CD8-positive, alpha-beta T cell (primary cell): ENCODE measurements at places on chromosomes 3 and 15. TPM values are rescaled to one million over a fixed set of nuclear protein-coding genes. Genes with fewer than 3 reads are reported as not detected.

The CCDC39 gene
- not detected for total RNA-seq

The SCAANT1 gene
- not detected for total RNA-seq

The ROPN1 gene
- total RNA-seq, result not detected

The PLA1A gene
- total RNA-seq, result not detected

The CTSH gene
- total RNA-seq, result 3.7 TPM

The FAM107A gene
- not detected for total RNA-seq

The SLCO2A1 gene
- not detected for total RNA-seq

The MEGF11 gene
- total RNA-seq, result not detected

The DNAH12 gene
- total RNA-seq, result 0.27 TPM

The GPR62 gene
- not detected for total RNA-seq

The EPHA3 gene
- total RNA-seq, result not detected

The C3orf20 gene
- total RNA-seq, result 0.22 TPM

The TRH gene
- total RNA-seq, result not detected

The VEPH1 gene
- total RNA-seq, result not detected

The KBTBD12 gene
- total RNA-seq, result not detected

The SMCO1 gene
- not detected for total RNA-seq

The CPNE4 gene
- not detected for total RNA-seq
